ENCODE measurements at places on chromosomes 3 and 15.

GRCh38 chr15:95624616-95625361, 705.7 kb upstream of the NR2F2 start:
- no peak for DNase-seq

GRCh38 chr15:39354189-39354588, 226.7 kb upstream of the THBS1 start:
- no peak for DNase-seq

DNA sequence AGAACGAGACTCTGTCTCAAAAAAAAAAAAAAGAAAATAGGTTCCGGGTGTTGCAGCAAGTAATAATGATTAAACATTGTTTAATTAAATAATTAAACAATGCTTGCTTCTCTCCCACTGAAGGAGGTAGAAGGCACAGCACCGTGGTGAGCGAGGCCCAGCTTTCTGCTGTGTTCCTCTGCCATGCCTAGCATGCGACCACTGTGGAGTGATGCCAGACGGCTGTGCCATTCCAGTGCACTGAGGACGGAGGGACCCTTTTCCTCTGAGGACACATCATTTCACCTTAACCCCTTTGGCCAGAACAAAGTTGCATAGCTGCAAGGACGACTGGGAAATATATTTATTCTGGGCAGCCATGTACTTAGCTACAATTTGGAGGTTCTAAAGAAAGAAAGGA, 322.8 kb upstream of the TPRG1 start:
- DNase-seq = no peak

GRCh38 chr3:72123908-72124441, 339.0 kb upstream of the PROK2 start:
- no peak for DNase-seq

- DNase-seq = no peak
These were observed 58.2 kb upstream of the DUT start for GRCh38 chr15:48273049-48273448.

DNA sequence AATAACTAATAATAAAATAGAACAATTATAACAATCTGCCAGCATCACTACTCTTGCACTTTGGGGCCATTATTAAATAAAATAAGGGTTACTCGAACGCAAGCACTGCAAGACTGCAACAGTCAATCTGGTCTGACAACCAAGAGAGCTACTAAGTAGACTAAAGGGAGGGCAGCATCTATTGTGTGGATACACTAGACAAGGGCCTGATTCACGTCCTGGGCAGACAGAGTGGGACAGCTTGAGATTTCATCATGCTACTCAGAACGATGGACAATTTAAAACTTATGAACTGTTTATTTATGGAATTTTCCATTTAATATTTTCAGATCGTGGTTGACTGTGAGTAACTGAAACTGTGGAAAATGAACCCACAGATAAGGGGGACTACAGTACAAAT, 39.5 kb downstream of the TNIK start:
- no peak for DNase-seq
